ENCODE measurements at places on chromosomes 4 and X. TPM values are rescaled to one million over a fixed set of nuclear protein-coding genes. Genes with fewer than 3 reads are reported as not detected.

The GPR143 gene
- not detected for total RNA-seq

The N4BP2 gene
- total RNA-seq = 4.1 TPM

The TCEAL3 gene
- total RNA-seq = 19.3 TPM

The CBLL2 gene
- not detected for total RNA-seq

The PLK4 gene
- total RNA-seq = 1.1 TPM

The FRG2 gene
- not detected for total RNA-seq

The AFP gene
- not detected for total RNA-seq

The TLR3 gene
- 5.2 TPM for total RNA-seq

The HSPA4L gene
- total RNA-seq = 6.2 TPM

The KCTD8 gene
- 0.19 TPM for total RNA-seq

The CTAG2 gene
- not detected for total RNA-seq

The CLGN gene
- 76.3 TPM for total RNA-seq

The MOB1B gene
- total RNA-seq = 17.6 TPM

The HSFX1 gene
- 1.7 TPM for total RNA-seq

The FGFBP1 gene
- not detected for total RNA-seq

The HERC5 gene
- 1.6 TPM for total RNA-seq

The NAP1L3 gene
- 0.76 TPM for total RNA-seq

The ADGRG2 gene
- total RNA-seq = 0.62 TPM

The PLAC1 gene
- total RNA-seq = not detected

The BST1 gene
- total RNA-seq = 3.8 TPM

The IL21 gene
- not detected for total RNA-seq
